ENCODE measurements at places on chromosomes 7 and 10.

- DNase-seq = no peak
These were observed 33.0 kb downstream of the FAM25A start for GRCh38 chr10:87053111-87053510.

GRCh38 chr10:44261296-44261695 is 123.6 kb downstream of the CXCL12 start:
- no peak for DNase-seq

GRCh38 chr7:47938574-47939165 is 9.6 kb downstream of the PKD1L1 start:
- DNase-seq = peak; percentile 17

DNA sequence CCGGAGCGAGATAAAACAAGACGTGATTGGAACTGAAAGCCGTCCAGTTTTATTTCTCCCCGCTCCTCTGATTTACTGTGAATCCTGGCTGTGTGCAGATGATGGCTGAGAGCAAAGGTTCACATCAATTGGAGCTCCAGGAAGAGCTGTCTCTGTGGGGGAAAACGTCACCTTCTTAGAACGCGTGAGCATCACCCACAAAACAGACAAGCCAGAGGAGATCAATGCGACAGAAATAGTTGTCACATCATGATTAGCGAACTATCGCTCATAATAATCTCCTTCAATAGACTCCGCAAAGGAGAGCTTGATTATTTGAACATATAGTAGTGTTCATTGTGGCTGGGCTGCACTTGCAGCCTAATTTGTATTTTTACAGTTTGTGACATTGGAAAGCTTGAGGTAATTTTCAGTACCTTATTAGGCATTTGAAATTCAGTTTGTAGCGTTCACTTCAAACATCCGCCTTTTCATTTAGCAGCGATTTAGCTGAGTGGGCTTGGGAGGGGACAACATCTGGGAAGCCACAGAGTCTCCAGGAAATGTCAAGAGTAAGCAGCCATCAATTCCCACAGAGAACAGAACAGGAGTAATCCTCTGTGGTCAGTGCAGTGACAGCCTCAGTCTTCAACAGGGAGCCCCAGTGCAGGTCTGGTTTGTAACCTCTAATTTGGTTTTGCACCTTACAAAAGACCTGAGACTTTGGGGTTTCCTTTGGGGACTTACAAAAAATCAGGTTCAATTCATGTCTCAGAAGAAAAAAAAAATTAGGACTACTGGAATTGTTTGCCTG is 276.8 kb upstream of the PFKP start:
- no peak for DNase-seq

GRCh38 chr7:138838166-138838565 is 40.2 kb upstream of the ATP6V0A4 start:
- no peak for DNase-seq

GRCh38 chr10:16819436-16819835 is 2.2 kb upstream of the RSU1 start:
- no peak for DNase-seq

DNA sequence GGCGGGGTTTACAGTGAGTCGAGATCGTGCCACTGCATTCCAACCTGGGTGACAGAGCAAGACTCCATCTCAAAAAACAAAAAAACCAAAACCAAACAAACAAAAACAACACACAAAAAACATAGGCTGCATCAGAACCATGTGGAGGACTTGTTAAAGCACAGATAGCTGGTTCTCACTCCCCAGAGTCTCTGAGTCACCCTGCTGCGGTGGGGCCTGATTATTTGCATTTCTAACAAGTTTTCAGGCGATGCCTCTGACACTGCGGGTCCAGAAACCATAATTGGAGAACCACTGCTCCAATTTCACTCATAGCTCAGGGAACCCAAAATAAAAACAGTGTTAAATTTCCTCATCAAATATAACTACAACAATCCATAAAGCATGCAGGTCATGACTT is 816.7 kb downstream of the MAGI2 start:
- no peak for DNase-seq

All from Panc1 (cell line).